ENCODE measurements at places on chromosomes 2 and 18. TPM values are rescaled to one million over a fixed set of nuclear protein-coding genes. Genes with fewer than 3 reads are reported as not detected.

The CNDP1 gene
- 0.33 TPM for total RNA-seq

The RGPD4 gene
- total RNA-seq: 0.07 TPM

DNA sequence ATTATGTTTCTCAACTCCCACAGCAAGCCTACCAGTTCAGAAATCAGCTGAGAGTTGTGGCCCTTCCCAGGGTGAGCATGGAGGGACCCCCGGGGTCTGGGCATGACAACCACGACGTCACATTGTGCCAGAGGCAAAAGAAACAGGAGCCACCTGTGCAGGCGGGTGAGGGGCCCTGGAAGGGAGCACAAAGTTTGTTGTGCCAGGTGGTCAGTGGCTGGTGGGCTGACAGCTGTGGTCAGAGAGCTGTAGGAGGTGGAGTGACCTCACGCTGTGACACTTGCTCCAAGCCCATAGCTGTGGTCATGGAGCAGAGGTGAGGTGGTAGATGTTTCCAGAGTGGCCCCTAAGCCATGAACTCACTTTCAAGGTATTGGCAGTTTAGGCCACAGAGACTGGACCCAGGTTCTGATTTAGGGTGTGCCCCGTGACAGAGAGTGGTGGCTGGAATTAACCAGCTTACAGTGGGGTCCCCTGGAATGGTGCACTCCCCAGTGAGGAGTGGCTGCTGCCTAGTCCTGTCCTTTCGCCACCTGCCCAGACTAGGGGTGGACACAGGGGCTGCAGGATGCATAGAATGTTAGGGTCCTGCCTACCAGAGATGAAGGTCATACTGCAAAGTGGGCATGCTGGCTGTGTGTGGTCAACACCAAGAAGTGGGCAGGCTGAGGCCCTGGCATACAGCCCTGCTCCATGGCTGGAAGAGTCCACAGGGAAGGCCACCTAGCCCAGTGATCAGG is 136.4 kb downstream of the GLI2 start:
- DNase-seq: no peak

GRCh38 chr18:67139899-67140298 is 376.6 kb downstream of the DSEL start:
- DNase-seq: no peak

GRCh38 chr2:108363024-108363907 is 14.5 kb upstream of the SULT1C4 start:
- no peak for DNase-seq

The DHRS9 gene
- 0.71 TPM for total RNA-seq

- no peak for DNase-seq
These were observed 167.4 kb downstream of the C1D start for GRCh38 chr2:67895227-67895941.

The REG3G gene
- total RNA-seq: not detected

GRCh38 chr2:18357537-18357936 is 202.9 kb downstream of the RDH14 start:
- no peak for DNase-seq

DNA sequence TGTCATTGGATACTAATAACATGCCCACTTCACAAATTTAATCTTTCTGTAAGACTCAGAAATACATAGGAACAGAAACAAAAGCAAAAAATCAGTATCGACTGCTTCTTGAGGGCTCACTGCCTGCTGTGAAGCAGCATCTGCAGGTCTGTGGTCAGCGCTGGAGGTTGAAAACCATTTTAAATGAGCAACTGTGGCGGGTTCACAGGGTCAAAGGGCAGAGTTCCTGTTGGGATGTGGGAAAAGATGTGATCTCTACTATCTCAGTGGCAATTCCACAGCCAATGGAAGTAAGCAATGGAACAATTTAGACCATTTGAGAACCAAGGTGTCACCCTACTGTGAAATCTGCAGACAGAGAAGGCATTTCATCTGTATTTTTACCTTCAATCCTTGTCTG is 468.3 kb downstream of the PARD3B start:
- DNase-seq: no peak

The NAT8 gene
- not detected for total RNA-seq

The ANKRD39 gene
- total RNA-seq: 12.7 TPM

DNA sequence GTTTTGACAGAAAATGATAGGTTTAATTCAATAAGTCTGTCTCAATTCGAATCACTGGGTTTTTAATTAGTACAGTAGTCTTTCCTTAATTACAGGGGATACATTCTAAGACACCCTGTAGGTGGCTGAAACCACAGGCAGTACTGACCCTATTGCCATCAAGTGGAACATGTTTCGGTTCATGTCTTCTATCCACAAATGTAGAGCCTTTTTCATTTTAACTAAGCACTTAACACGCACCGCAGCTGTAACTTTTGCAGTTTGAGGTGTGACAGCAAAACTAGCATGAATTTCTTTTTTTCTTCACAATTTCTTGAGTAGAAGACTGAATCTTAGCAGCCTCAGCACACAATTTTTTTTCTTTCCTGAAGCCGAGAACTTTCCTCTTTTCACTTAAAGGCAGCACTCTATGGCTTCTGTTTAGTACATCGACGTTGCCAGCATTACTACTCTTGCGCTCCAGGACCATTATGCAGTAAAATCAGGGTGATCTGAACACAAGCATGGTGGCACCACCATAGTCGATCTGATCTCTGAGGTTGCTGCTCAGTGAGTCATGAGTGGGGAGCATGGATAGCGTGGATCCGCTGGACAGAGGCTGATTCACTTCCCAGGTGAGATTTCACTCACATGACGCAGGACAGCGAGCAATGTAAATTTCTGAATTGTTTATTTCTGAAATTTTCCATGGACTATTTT is 805.1 kb downstream of the RNF144A start:
- DNase-seq: no peak

The ALKAL2 gene
- not detected for total RNA-seq

The LBX2 gene
- 0.69 TPM for total RNA-seq

The PRKAG3 gene
- not detected for total RNA-seq

DNA sequence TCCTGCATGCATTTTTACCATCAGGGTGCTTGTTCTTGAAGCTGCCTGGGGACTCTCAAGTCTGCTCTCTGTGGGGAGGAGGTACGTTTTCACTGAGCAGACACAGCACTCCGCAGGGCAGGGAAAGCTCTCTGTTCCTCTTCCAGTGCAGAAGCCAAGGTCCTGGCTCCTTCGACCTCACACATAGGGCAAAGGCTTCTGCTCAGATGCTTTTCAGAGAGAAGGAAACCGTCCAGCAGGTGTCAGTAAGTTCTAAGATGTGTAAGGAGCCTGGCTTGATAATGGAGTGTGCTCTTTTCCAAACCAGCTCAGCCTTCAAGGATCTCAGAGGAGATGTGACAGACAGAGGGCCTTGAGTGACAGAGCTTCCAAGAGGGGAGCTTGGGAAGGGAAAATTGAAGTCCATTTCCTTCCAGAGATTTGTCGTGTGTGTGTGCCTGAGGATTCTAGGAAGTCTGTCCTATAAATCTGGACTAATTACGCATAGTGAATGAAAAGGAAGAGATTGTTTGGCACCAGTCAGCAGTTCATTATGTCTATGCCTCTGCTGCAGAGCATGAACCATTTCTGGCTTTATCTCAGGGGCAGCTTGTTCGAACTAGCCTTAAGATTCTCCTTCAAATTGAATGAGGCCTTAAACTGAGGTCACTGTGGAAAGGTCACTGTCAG is 67.3 kb upstream of the UPP2 start:
- no peak for DNase-seq

The DOK6 gene
- not detected for total RNA-seq

DNA sequence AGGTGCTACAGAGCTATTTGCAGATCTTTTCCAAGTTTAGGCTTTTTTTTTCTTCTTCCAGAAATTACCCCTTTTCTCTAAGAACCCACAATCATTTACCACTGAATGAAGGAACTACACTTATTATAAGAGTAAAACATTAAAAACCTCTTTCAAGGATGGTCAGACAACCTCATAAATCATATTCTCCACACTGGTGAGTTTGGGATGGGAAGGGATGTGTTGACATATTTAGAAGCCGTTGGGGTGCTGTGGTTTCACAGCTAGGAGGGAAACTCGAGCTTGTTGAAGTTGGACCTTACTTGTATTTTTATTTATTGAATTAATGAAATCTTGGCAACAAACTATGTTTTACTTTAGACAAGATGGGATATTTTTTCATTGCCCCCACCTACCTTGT is 289.4 kb upstream of the MEIS1 start:
- no peak for DNase-seq

- no peak for DNase-seq
These were observed 71.3 kb upstream of the TWSG1 start for GRCh38 chr18:9263264-9263663.

The NABP1 gene
- 86.0 TPM for total RNA-seq

GRCh38 chr2:191857259-191857805 is 10.4 kb upstream of the CAVIN2 start:
- DNase-seq: no peak

The IWS1 gene
- 49.3 TPM for total RNA-seq

DNA sequence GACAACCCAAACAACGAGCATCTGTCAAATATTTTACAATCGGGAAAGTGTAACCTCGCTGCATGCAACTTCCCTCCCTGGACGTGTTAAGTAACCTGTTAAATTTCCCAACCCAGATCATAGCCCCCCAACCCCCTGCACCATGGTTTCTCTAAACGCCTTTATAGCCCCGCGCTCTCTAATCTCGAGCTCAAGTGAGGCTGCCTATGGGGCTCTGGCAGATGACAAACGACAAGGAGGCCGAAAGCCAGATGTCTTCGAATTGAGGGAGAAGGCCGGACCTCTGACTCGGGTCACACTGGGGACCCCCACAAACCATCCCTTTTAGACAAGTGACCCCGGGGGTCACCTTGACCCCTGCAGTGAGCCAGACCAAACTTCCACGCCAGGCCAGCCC is 526 bp downstream of the COX7A2L start:
- no peak for DNase-seq

DNA sequence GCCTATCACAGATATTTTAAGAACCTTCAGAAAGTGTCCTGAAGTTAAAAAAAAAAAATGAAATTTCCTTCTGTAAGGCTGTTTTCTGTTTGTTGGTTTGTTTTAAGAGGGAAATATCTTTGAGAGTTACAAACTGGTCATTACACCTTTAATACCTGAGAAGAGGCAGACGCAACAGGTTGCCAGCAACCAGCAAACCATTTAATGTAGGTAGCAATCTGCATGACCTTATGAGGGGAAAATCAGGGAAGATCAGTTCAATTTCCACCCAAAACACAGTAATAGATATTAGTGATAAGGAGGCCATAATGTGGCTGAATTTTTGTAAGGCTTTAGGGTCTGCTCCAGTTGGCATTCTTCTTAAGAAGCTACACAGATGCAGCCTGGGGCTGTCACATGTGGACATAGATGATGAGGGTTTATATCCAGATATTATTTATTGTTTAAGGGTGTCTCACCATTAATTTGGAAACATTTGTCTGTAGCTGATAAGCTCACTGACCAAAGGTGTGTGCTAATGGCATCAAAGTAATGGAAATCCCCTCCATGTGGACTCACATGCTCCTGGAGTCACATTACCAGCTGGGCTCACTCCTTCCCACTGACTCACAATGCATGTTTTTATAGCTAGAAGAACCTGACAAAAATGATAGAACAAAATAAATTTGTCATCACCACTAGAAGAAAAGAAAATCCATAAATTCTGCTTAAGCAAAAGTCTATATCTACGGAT is 83.5 kb upstream of the DTNA start:
- no peak for DNase-seq

The ANKRD62 gene
- total RNA-seq: not detected

The CCDC141 gene
- total RNA-seq: 38.8 TPM

GRCh38 chr2:19700861-19701585 is 200.8 kb downstream of the TTC32 start:
- DNase-seq: no peak

- no peak for DNase-seq
These were observed 38.7 kb downstream of the SDC1 start for GRCh38 chr2:20186078-20186854.

DNA sequence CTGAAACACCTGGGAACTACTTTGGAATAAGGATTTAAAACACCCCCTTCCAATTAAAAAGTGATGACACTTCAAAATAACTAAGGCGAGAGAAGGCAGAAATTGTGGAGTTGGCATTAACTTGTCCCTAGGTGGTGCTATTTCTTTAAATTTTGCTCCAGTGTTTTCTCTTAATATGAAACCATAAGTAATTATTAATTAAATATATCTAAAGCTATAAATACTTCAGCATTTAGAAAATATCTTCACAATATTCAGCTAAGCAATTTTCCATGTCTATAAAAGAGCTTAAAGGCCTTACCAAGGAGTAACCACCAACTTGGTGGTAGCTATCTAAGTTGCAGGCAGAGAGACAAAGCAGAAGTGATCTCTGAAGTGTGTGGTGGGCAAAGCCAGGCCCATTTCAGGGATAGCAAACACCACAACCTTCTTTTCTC is 186.8 kb upstream of the PGAP1 start:
- no peak for DNase-seq

DNA sequence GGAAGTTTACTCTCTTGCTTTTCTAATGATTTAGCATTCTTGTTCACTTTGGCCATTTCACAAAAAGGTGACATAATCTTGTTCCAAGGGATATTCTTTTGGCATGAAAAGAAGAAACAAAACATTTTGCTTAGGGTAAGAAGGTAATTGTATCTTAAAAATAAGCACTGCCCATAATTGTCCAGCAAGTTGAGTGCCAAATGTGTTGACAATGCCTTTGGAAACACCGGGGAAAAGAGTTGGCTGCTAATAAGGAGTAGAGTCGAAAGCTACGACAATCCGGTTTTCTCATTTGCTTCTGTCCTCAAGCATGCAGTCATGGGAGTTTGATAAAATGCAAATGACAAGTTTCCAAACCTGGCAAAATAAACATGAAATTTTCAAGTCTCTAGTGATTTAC is 27.3 kb downstream of the ITGAV start:
- no peak for DNase-seq

DNA sequence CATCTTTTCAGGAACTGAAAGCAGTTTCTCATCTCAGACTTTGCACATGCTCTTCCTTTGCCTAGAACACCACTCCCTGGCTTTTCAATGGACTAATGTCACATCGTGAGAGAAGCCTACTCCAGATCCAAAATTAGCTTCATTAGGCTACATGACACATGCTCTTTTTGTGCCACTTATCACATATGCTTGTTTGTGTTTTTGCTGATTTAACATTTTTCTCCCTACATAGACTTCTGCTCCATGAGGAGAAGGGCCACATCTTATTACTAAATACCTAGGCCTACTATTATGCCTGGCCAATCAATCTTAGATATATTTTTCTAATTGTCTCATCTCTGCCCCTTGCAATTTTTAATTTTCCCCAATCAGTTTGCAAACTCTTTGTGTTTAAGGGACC is 186.4 kb upstream of the LHCGR start:
- DNase-seq: no peak

GRCh38 chr2:52536929-52537460 is 1230.6 kb upstream of the CHAC2 start:
- DNase-seq: no peak

GRCh38 chr18:26865557-26865956 is at the start of gene AQP4:
Gene AQP4, minus strand, starts transcription at chr18:26865707. Its CDS starts 18 bp downstream, at chr18:26865689.
- DNase-seq: no peak

GRCh38 chr2:232927793-232928550 is 57.9 kb downstream of the SNORC start:
- DNase-seq: no peak

GRCh38 chr18:13261661-13262357 is 43.2 kb downstream of the LDLRAD4 start:
- DNase-seq: no peak
